ENCODE measurements at places on chromosomes 5 and 9.
A peak's percentile ranks its signal among the peaks of the same experiment; 100 is the strongest.

DNA sequence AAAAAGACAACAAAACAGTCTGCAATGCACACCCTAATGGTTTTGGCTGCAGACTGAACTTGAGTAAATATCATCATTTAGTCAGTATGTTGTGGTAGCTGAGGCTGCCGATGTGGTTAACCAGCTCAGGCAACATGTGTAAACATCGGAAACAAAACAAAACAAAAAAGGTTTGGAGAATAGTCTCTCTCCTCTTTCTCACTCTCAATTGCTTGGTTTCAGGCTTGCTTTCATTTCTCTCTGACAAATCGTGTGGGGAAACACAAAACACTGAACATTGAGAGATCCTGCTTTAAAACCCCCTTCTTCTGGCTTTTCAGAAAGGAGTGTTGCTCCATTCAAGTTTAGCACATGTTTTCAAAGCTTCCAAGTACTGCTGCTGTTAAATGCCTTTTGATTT is 453.3 kb downstream of the BNC2 start:
- no peak for DNase-seq

- no peak for DNase-seq
These were observed 21.5 kb downstream of the VAV2 start for GRCh38 chr9:133970581-133971058.

- DNase-seq: no peak
These were observed 264.0 kb downstream of the EPB41L4A start for GRCh38 chr5:112154940-112155686.

DNA sequence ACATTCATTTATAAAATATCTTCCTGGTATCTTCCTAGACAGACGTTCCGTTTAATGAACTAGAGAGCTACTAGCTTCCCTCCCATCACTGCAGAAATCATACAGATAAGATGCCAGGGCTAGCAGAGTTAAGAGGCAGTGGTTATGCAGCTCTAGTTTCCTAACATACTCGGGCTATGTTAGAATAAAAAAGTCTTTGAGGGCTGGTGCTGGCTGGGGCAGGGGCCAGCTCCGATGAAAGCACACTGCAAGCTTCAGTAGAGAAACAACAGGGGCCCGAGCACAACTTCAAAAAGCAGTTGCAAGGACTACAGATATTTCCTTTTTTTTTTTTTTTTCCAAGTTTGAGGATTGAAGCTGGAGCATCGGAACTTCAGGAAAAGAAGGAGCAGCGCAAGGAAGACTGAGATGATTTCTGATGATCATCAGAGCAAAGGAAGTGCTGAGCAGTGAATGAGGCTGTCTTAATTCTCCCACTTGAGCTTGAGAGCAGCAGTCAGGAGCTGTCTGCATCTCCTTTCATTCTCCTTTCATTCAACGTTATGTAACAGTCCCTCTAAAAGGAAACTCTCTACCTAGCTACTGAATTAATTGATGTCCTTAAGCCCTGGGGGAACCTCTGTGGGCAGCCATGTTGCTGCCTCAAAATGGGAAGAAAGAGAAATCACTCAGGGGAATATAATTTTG is 47.6 kb upstream of the ADCY2 start:
- no peak for DNase-seq

DNA sequence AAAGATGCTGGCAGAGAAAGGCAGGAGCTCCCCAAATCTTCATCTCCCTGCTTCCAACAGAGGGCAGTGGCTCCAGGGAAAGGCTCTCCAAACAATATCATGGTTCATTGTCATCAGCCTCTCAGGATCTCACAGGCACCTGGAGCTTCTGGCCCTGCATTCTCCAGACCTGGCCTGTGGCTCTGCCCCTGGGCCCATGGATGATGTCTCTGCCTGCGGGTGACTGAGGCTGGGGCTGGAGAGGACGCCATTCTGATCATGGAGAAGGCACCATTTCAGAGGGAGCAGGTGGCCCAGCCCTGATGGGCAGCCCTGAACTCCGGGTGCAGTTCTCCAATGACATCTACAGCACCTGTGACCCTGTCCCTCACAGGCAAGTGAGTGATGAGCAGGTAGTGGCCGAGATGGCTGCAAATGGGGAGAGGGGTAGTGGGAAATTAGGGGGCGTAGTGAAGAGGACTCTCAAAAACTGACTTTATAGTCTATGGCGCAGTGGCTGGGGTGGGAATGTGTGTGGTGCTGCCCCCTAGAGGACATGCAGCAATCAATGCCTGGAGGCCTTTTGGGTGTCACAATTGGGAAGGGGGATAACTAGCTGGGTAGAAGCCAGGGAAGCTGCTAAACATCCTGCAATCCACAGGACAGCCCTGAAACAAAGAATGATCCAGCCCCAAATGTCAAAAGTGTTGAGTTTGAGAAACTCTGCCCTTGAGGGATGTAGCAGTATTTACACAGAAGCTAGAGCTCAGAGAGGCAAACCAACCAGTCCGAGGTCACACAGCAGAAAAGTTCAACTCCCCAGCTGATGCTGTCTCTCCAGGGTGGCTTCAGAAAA is 3.2 kb downstream of the SH3PXD2B start:
- DNase-seq: peak; percentile 20

DNA sequence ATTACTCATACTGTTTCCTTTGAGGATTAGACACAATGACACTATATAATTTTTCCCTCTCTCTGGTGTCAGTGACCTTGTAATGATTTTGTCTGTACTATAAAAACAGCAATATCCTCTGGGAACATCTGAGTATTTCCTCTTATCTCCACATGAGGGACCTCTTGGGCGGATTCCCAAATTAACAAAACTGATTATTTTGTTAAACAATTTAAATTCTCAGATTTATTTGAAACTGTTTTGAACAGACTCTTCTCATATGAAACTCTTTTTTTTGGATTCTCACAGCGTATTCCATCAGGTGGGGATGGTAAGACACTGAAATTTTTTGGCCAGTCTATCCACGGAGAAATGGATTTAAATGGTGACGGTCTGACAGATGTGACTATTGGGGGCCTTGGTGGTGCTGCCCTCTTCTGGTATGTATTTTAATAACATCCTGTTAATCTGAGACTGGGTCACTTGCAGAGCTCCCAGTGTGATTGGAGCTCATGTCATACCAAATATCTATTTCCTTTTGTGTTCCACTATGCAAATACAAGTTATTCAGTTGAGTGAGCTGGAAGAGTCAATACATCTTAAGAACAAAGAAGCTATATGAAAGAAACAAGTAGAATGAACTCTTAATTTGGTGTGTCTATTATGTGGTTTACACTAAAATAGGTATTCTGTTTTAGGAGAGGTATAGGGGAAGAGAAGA is 73.8 kb upstream of the ITGA2 start:
- DNase-seq: peak; percentile 49

DNA sequence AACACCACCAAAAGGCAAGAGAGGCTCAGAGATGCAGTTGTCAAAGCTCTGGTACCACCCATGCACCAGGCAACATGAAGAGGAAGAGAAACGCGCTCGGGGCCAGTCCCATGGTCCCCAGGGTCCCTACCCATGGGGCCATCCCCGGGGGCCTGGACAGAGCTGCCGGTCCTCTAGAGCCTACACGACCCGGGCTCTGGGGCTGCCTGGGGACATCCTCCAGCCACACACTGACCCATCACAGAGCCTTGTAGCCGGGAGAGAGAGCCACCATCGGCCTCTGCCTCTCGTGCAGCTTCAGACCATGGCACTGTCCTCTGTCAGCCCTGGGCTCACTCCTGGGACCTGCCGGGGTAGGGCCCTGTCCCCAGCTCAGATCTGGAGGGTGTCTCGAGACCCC is 23.7 kb downstream of the VAV2 start:
- DNase-seq: no peak

DNA sequence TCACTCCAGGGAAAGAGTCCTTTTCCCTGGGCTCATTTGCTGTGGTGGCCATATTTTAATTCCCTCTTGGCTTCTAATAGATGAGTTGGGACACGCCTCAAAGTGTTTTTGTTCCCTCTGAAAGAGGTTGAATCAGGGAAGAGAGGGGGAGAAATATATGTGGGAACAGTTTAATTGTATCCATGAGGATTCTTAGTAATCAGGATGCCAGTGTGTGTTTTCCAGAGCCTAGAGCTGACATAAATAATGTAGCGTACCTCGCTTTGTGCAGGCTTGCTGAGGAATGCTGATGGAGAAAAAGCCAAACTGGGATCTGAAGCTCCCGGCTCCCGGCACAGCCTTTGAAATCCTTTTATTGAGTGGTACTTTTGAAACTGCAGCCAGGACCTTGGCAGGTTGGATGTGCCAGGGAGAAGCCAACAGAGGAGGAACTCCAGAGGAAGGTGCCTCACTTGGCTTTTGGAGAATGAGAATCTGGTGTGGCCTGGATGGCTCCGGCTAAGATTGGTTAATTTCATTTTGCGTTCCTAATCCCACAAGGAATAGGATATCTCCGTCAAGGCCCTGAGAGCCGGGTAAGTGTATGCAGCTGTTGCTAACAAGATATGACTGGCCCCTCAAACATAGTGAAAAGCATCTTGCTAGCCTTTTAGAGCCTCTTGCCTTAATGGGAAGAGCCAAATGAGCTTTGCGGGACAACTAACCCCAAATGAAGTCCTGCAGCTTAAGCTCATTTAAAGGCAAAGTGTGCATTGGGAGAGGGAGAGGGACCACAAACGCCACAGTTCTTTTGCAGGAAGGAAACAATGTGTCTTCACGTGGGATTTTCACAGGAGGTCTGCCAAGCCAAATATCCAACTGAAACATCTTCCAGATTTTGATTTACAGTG is 471.1 kb upstream of the WWC1 start:
- DNase-seq: no peak

DNA sequence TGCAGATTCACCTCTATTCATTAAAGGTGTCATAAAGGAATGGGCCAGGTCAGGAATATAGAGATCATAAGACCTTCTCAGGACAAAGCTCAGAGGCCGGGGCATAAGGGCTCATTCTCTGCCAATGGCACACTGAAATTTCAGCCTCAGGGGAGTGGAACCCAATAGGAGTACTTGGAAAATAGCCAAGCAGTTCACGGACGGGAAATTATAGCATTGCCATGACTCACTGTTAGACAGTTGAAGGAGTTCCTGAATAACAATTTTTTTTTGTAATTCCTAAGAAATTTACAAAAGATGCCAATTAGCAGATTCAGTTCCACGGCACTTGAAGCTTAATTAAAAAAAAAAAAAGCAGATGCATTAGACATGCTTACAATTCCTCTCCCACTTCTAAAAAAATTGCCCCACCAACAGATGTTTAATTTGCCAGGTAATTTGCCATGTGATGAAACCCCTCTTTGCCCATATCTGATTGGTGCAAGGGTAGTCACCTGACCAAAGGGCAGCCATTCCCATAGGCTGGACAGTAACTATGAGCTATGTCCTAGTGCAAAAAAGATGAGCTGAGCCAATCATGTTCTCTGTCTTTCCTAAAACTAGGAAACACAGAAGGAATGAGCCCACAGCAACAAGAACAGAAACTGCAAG is 58.6 kb downstream of the PTCD2 start:
- DNase-seq: no peak

DNA sequence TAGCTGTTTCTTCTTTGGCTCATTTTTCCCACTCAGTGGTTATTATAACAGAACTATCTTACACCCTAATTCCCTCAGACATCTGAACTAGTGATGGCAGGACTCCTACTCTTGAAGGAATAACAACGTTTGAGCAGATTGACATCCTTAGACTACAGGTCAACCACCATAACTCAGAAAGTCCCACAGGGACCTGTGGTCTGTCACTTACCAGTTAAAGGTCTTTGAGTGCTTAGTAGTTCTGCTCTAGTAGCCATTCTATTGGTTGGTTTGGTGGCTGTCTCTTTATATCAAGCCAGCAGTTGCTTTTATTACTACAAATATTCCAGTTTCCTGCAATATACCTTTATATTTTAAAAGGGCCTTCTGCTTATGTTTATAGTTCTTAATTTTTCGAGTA is 67.2 kb upstream of the FCHO2 start:
- DNase-seq: no peak

DNA sequence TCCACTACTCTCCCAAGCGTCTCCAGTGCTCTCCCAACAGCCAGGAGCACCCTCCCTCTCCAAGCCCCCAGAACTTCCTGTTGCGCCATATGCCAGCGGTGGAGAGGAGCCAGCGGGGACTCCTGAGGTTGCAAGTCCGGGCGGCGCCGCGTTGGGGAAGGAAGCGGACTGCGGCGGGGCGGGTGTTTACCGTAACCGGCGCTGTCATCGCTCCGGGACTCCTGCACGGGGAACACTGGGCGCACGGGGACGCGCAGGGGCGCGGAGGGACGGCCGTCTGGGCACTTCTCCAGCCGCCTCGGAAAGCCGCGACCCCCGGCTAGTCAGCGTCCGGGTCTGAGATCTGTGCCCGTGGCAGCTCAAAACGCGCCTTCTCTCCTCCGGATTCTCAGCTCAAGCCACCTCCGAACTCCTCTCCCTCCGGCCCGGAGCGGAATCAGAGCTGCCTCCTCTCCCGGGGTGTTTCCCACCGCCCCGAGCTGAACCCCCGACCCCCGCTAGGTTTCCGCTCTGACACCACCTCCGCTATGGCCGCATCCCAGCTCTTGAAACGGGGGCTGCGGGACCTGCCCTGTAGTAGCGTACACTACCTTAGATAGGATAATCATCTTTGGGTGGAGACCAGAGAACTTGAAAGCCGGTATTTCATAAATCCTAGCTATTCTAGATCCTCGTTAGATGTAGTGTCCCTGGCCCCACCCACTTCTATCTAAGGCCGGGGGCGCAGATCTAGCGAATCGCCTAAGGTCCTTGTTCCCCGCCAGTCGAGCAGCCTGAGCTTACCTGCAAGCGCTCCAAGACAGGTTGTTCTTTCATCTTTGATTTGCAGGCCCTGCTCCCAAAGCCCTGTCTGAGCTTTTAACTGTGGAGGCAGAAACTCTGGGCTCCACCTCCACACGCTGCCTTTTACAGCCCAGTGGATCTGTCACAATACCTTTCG is at the start of gene TRPM6:
TSS of gene TRPM6 (minus strand) at position 881 of the 940 bp plus-strand sequence. CDS start at position 816, 65 bp downstream.
- no peak for DNase-seq

- no peak for DNase-seq
These were observed 3.0 kb upstream of the MXD3 start for GRCh38 chr5:177314376-177315342.

DNA sequence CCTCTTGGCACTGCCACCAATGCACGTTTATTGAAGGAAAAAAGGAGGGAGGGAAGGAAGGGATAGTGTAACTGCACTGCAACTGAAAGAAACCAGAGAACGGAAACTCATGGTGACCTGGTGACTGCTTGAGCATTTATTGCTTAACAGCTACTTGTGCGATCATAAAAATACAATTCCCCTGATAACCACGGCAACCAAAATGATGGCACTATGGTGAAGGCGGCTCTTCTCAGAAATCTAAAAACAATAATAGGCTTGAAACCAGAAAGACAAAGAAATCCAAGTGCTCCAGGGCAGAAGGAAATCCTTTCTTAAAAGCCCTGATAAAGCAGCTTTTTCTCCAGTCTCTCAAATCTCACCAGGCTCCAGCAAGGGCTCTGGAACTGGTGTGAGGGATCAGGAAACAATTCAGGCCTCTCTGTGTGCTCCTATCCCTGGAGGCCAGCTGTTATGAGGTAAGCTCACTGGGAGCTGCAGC is 1.9 kb downstream of the FBXO10 start:
- DNase-seq: no peak

- DNase-seq: no peak
These were observed 24.2 kb downstream of the LSM11 start for GRCh38 chr5:157767689-157768088.

- no peak for DNase-seq
These were observed 40.4 kb downstream of the ABLIM3 start for GRCh38 chr5:149181732-149182131.

All from activated CD4-positive, alpha-beta T cell treated with anti-CD3 and anti-CD28 coated beads, Interleukin-2, amount 50 U/mL, for 24 hours (primary cell).